Natural killer cell (primary cell): ENCODE measurements at places on chromosomes 2 and 18. TPM values are rescaled to one million over a fixed set of nuclear protein-coding genes. Genes with fewer than 3 reads are reported as not detected.

DNA sequence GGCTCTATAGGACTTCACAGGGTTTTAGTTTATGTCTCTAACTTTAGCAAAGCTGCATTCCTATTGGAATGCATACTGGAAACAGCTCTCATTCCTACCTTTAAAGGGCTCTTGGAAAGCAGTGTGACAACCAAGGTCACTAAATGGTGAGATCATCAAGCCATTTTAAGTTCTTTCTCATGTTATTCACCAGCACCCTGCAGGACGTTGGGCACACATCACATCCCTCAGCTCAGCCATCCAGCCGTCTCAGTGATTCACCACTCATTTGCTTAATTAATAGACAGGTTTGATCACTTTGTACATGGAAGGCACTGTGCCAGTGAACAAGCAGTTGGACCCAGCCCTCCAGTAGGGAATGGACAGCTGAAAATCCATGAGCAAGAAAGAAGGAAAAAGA lies 32.2 kb upstream of the RBM44 start:
- no peaks in the 10 kb centered on the region for H3K27me3 ChIP-seq
- no peak for DNase-seq
- peaks cover 2% of the 10 kb centered on the region for H3K4me1 ChIP-seq
- no peak overlapping the region for H3K4me3 ChIP-seq
- H3K36me3 ChIP-seq, result peaks cover 38% of the 10 kb centered on the region

DNA sequence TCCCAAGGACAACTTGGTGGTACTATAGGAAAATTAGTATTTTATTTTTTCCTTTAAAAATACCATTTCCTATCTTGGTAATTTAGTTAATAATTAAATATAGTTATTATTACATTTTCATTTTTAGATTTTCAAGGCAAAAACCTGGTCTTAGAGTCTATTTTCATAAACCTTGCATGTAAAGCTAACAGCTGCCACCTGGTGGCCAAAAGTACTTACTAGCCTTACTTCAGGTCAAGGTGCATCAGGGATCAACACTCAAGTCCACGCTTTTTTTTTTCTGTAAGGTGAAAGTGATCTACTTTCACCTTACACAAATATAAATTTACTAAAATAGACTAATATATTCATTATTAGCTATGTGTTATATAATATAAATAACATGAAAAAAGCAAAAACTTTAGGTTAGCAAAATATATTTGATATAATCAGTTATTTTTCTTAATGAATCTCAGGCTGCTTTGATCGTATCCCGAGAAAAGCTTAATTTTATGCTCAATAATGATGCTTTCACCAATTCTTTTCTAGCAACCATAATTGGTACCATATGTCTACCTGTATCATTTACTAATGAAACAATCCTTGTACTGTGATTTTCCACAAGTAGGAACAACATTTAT lies 62.5 kb downstream of the RELCH start:
- no peaks in the 10 kb centered on the region for H3K27me3 ChIP-seq
- no peak overlapping the region for H3K4me3 ChIP-seq
- H3K36me3 ChIP-seq, result peaks cover 36% of the 10 kb centered on the region
- no peak overlapping the region for H3K27ac ChIP-seq
- peak; percentile 36 for DNase-seq

DNA sequence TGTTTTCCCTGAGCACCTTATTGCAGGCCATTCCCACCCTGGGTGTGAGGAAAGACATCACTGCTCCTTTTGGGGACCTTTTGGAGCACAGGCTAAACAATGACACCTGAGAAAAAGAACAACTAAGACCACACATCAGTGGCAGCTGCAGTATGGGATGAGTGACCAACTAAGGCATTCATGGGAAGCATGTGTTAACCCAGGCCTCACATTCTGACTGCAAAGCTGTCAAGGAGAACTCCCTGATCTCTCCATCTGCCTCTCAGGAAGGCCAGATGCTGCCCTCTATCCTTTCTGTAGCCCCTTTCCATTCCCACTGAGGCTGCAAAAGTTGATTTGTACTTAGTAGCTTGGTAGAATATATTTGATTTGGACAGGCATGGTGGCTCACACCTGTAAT lies 277.7 kb upstream of the FBXO11 start:
- no peak overlapping the region for H3K27ac ChIP-seq
- no peaks in the 10 kb centered on the region for H3K27me3 ChIP-seq

GRCh38 chr2:139465789-139466188 lies 685.6 kb upstream of the NXPH2 start:
- no peaks in the 10 kb centered on the region for H3K4me1 ChIP-seq
- no peak overlapping the region for H3K27ac ChIP-seq
- no peak overlapping the region for H3K4me3 ChIP-seq
- no peak for DNase-seq

The PJVK gene
- total RNA-seq, result 2.5 TPM

The KYNU gene
- 3.3 TPM for total RNA-seq
